ENCODE measurements at places on chromosomes 6 and 20.

DNA sequence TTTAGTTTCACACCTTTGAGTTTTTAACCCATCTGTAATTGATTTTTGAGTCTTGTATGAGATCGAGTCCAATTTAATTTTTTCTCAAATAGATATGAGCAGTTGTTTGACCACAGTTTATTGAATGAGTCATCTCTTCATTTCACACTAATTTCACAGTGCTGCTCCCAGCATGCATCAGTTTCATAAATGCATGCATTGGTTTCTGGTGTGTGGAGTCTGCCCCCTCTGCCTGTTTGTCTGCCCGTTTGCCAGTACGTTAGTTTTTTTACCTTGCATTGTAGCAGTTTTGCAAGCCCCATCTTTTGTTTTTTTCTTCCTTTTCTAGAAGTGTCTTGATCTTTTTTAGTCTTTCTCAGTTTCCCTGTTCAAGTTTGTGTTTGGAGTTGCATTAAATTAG, 11.9 kb downstream of the SLX4IP start:
- peak; percentile 86 for DNase-seq

GRCh38 chr6:15572296-15573016, 90.4 kb downstream of the DTNBP1 start:
- DNase-seq, result no peak

GRCh38 chr6:14082771-14083170, 34.8 kb upstream of the CD83 start:
- DNase-seq, result no peak

DNA sequence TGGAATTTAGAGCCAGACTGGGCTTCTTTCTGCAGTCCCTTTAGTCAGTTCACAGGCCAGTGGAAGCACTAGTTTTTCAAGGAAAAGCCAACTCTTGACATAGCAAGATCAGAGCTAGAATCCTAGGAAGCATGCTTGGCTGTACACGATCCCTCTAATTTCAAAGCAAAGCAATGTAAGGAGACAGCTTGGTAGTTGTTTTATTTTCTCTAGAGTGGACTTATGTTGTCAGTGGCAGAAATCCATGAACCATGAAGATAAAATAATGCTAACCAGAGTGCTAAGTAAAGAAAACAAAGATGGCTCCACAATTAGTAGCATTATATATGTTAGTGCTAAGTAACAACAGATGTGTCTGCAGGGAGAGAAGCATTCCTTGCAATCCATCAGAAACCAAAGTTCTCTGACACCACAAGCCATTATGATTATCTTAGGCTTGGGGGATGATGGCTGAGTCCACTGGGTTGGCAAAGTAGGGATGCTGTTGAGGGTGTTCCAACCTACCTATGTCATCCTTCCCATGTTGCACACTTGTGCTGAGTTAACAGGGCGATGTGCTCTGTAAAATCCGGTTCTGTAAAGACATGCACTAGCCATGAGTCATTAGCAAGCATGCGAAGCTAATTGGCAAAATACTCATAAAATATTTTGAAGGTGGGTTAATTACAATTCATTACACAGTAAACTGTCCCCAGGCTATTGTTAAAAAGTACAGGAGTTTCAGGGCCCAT, 115.2 kb downstream of the BMP2 start:
- no peak for DNase-seq
